Non-pigmented ciliary epithelial cell (primary cell): ENCODE measurements at places on chromosomes 2 and 18.

DNA sequence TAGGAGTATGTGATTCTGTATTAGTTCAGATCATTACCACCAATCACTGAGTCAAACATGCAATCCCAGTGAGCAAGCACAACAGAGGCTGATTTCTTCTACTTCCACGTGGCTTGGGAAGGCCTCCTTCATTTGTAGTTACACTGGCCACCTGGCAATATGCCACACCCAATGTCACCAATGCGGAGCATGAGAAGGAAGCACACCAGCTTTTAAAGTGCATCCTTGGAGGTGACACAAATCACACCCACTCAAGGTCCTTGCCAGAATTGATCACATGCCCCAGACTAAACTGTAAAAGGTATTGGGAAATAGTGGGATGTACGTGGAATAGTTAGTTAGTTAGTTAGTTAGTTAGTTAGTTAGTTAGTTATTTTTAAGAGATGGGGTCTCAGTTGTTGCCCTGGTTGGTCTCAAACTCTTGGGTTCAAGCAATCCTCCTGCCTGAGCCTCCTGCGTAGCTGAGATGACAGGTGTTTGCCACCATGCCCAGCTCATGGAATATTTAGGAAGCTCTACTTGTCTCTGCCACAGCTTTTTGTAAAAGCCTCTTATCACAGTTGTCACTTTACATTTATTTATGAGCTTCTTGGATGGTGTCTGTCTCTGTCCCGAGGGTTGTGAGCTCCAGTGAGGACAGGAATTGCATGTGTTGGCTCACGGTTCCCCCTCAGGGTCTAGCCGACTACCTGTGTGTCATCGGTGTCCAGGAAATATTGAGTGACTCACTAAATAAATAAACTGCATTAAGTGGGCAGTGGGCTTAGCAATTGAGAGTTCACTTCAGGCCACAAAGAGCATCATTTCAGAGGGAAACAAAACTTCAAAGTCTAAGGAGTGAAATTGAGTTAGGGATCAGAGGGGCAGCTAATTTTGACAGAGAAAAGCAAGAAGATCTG lies 28.1 kb upstream of the CAB39 start:
- no peak for DNase-seq

DNA sequence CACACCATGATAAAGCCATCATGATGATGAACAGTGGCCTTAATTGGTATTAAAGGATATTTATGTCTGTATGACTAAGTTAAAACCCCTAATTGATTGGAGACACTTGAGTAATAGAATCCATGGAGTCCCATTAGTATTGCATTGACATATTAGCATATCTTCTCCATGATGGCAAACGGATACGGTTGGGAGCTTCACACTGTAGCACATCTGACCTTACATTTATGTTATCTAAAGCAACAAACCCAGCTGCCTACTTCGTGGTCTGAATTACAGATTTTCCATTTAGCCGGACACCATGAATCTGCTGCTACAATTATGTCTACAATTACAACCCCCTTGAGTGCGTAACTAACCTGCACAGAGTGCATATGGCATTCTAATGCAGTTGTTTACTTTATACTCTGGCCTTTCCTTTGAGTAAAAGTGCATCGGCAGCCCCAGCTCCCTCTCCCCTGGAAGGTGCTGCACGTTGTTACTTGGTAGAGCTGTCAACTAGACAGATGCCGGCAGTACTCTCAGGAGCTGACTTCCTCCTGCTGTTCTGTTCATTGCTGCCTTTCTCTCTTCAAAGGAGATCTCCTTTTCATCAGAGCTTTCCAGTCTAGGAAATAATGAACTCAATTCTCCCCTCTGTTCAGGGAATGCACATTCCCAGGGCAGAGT lies 92.1 kb downstream of the LRRC30 start:
- DNase-seq: no peak

GRCh38 chr2:236661061-236661761 lies 91.6 kb downstream of the ACKR3 start:
- DNase-seq: no peak

- DNase-seq: no peak
These were observed 558 bp upstream of the CEP192 start for GRCh38 chr18:12990641-12990966.

DNA sequence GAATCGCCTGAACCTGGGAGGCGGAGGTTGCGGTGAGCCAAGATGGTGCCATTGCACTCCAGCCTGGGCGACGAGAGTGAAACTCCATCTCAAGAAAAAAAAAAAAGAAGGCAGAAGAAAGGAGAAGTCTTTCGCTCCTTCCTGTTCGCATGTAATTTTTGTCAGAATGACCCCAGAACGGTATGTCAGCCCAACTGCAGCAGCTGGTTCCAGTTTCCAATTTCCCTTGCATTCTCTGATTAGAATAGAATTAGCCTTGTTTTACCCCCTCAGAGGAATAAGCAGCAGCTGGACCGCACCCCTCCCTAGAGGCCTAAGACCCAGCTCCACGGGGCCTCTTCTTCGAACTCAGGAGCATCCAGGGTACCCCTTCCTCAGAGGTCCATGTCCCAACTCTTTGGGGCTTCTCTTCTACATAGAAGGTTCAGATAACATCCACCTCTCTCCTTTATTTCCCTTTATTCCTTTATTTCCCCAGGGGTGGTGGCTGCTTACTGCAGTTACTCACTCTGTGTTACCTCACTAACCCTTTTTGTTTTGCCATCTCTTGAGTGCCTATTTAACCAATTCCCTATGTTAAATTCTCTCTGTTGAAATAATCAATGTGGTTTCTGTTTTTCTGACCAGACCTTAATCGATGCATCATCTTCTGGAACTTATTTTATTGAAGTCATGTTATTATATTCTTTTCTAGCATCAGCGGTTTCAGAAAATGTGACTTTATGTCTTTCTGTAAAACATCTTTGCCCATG lies 7.2 kb upstream of the PUM2 start:
- DNase-seq: no peak

GRCh38 chr18:44589693-44590355 lies 90.9 kb upstream of the SETBP1 start:
- no peak for DNase-seq

DNA sequence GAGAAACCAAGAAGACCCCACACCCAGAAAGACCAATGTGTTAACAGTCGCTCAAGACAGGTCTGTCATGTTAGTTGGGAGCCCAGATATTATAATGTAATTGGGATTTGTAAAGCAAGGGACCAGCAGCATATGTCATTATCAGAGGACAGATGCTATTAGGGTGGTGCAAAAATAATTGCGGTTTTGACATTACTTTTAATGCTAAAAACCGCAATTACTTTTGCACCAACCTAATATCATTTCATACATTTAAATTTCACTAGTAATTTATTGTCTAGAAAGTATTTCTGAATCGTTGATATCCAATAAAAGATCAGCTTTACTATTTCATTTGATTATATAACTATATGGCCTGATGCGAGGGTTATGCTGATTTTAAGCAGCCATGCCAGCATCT lies 131.2 kb downstream of the TTN start:
- no peak for DNase-seq

DNA sequence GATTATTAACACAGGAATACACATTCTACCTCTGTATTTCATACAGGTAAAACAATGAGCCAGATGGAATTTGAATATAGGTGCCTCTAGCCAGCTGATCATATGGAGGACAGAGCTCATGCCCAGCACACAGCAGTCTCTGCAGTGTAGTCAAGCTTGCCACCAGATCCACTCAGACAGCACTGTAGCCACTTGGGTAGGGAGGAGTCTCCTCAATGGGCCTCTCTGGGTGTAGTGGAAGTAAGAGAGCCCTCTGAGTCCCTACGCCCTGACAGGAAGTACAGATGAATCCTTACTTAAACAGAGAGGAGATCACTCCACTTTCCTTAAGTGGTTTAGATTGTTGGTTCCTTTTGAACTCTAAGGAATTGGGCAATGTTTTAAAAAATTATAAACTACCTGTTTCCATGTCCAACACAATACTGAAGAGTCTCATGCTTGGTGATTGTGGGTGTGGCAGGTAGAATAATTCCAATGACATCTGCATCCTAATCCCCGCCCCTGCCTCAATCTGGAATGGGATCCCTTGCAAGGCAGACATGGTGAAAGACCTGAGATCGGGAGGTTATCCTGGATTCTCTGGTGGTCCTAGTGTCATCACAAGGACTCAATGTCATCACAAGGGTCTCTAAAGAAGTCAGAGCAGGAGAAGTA lies 23.0 kb upstream of the TMEM200C start:
- no peak for DNase-seq

DNA sequence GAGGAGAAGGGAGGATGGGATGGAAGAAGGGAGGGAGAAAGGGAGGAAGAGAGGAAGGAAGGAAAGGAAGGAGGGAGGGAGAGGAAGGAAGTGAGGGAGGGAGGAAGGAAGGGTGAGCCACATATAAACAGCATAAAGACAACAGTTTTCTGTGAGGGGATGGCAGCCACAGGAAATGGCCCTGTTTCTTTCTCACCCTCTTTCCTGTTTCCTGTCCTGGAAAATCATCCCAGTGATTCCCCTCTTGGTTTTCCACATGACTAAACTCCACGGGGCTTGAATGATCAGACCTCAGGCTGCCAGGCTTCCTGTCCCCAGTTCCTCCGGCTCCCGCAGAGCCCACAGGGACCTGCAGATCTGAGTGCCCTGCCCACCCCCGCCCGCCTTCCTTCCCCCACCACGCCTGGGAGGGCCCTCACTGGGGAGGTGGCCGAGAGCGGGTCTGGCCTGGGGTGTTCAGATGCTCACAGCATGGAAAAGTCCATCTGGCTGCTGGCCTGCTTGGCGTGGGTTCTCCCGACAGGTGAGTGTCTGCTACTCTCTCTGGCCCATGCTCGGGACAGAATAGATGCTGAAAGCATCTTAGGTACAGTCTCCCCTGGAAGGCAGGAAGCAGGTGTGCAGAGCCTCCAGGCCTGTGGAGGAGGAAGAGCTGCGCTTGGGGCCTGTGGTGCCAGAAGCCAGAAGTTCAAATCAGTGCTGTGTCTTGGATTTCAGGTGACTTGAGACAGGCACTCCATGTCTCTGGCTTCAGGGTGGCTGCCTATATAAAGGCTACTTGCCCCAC lies at the start of gene SIGLEC15:
TSS of gene SIGLEC15 (plus strand) at position 418 of the 787 bp plus-strand sequence. CDS start at position 472, 54 bp downstream.
- no peak for DNase-seq

DNA sequence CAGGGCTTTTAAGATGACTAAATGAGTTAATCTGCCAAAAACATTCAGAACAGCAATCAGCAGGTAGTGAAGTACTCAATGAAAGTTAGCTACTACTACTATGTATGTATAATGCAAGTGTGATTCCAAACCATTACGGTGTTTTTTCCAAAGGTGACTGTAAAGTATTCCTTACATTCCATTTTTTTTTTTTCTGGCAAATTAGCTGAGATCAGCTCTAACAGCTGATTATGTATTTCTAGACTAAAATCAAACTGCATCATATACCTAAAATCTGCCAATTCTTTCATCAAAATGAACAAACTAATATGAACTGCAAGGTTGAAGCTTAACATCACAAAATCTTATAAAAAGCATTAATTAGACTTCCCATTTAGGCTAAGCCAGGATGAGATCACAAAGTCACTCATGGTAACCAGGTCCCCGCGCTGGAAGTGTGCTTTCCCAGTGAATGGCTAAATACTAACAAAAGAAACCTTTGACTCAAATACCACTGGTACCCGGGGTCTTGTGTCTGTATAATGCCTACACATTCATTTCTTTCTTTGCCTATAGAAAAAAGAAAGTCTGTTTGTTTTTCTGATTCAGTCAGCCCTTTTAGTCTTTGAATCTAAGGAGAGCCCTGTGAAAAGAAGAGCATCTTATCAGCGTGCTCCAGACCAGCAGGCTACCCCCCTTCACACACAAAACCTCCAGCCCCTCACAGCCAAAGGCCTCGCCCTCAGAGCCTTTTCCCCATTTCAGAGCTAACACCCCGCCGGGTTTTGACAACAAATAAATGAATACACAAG lies 88.3 kb downstream of the RBMS1 start:
- no peak for DNase-seq

- DNase-seq: no peak
These were observed 149.8 kb upstream of the DCC start for GRCh38 chr18:52190195-52190594.

DNA sequence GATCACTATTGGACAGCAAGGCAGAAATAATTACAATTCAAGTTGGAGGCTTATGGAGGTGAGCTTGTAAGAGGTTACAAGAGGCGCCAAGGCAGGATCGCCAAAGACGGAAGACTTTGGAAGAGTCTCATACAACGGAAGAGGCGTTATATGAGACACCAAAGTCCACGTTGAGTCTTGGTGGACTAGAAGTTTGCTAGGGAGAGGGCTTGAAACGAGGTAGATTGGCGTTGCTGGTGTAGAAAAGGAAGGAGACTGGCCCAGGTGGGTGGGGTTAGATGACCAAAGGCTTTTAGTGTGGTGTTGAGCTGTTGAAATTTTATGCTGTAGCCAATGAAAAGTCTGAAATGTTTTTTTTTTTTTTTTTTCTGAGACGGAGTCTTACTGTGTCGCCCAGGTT lies 1.4 kb downstream of the MSH2 start:
- DNase-seq: no peak

- no peak for DNase-seq
These were observed 1.2 kb upstream of the MZT2A start for GRCh38 chr2:131493199-131493968.

DNA sequence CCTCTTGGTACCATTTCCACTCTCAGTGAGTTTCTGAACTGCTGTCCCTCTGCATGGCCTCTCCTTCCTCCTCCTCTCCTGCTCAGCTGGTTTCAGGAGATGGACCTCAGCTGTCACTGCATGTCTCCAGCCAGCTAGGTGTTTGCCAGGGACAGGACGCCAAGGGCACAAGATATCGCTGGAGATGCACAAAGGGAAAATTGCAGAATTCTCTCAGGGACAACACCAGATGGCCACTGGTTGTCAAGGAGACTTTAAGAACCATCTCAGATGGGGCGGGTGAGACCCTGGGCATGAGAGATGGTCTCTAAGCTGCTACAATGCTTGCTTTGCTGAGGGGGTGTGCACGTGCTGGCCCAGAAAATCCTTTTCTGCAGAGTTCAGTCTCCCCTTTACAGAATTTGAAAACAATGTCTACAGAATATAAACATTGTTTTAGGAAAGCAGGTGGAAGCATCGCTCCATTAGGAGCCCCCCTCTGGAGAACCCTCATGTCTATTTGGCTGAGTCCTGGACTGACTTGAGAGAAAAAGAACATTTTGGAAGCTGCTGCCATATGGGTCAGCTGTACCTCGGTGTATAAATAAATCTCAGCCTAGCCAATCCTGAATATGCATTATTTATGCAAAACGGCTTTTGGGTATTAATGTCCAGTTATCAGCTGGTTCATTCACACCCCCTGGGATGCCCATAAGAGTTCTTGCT lies 57.8 kb upstream of the SPP2 start:
- DNase-seq: no peak

GRCh38 chr18:3283253-3283863 lies 21.4 kb downstream of the MYL12B start:
- DNase-seq: no peak

GRCh38 chr2:45192991-45193390 lies 183.7 kb upstream of the SIX2 start:
- no peak for DNase-seq
